ENCODE measurements at places on chromosomes 1 and 21.

GRCh38 chr1:192766876-192767275, 42.0 kb upstream of the RGS2 start:
- no peak for DNase-seq

GRCh38 chr1:59879574-59879973, 47.0 kb downstream of the CYP2J2 start:
- peak; percentile 75 for DNase-seq

DNA sequence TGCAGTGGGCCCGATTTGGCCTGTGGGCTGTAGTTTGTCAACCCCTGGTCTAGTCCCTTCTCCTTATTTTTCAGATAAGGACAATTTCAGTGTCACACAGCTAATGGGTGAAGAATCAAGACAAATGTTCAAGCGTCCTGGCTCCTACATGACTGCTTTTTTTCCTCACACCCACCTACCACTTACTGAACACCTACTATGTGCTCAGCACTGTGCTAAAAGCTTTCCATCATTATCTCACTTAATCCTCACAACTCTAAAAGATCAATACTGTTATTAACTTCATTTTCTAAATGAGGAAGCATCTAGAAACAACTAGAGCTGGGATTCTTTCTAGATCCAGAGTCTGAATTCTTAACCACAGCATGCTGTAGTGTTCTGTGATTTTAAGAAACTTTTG, 68.5 kb upstream of the EFHD2 start:
- DNase-seq = no peak

DNA sequence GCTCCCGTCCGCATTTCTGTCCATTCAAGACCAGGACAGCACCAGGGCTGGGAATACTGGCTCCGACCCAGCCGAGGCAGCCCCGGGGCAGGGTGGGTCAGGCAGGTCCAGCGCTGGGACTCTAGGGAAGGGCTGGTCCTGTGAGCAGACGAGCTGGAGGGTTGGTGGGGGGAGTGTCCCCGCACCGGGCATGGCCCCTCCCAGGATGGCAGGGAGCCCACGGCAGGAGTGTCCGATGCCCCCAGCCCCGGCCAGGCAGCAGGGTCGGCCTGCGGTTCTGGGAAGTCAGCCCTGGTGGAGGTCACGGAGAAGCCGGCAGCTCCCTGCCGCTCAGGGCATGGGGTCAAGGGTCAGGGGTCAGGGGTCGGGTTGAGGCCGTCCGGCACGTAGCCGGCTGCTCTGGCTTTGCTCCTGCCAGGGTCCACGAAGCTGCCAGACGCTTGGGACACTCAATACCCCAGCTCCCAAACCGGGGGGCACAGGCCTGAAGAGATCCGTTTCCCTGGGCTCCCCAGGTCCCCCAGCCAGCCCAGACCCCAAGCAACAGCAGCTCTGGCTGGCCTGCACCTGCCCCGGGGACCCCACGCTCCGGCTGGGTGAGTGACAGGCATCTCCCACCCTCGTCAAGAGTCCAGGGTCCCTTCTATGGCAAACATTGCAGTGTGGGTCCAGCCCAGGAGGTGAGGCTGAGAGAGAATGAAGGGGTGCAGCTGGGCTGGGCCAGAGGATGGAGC, 6.7 kb downstream of the C1QTNF12 start:
- no peak for DNase-seq

GRCh38 chr1:41681331-41682098, 197.0 kb upstream of the EDN2 start:
- no peak for DNase-seq

DNA sequence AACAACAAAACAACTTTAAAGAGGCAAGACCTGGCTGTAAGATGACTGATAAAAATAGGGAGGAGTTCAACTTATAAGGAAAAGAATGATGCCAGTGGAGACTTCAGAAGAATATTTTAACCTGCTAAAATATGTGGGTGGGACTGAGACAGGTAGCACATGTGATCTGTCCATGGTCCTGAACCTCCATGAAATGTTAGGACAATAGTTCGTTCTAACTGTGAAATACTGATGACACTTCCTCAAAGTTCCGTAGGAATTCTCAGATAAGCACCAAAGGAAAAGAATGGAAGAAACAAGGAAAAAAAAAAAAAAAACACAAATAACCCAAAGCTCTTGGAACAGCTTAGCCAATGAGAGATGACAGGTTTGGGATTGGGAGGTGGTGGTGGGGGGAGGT, 44.7 kb downstream of the CDC42BPA start:
- no peak for DNase-seq

- DNase-seq = no peak
These were observed 50.8 kb downstream of the TOMM20 start for GRCh38 chr1:235077571-235078479.

GRCh38 chr1:47209725-47210325, 20.0 kb upstream of the PDZK1IP1 start:
- DNase-seq = no peak

DNA sequence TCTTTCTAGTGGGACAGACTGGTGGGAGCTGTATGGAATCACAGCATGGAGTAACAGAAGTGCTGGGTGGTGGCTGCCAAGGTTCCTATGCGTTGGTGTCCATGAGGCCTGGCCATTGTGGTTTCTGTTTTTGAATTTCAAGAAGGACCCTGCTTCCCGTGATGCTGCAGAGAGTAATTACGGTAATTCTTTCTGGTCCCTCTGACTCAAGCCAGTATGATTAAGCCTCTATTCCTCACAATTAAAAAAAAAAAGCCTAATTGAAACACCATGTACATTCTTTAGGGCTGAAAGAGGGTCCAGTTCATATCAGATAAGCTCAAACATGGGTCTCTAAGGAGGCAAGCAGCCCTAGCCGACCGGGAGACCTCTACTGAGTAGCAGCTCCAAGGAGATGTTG, 10.5 kb upstream of the C1orf21 start:
- no peak for DNase-seq

GRCh38 chr1:73144311-73144710, 862.0 kb upstream of the NEGR1 start:
- no peak for DNase-seq

GRCh38 chr1:33005117-33005837, 31.4 kb downstream of the AK2 start:
- peak; percentile 40 for DNase-seq

- no peak for DNase-seq
These were observed 245.3 kb upstream of the RUNX1 start for GRCh38 chr21:35294231-35294898.

GRCh38 chr21:33051925-33052324, 18.0 kb upstream of the OLIG1 start:
- no peak for DNase-seq

DNA sequence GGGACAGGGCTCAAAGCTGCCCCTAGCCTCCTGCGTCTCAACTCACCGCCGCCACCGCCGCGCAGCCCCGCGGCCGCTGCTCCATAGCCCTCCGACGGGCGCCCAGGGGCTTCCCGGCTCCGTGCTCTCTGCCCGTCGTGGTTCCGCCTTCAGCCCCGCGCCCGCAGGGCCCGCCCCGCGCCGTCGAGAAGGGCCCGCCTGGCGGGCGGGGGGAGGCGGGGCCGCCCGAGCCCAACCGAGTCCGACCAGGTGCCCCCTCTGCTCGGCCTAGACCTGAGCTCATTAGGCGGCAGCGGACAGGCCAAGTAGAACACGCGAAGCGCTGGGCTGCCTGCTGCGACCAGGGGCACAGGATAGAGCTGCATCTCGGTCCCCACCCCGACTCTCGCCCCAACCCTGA, at the start of gene TNFRSF25:
Gene TNFRSF25 (minus strand): TSS at position 151 of the 400 bp plus-strand sequence. CDS start 66 bp downstream, at position 85.
- DNase-seq = no peak

DNA sequence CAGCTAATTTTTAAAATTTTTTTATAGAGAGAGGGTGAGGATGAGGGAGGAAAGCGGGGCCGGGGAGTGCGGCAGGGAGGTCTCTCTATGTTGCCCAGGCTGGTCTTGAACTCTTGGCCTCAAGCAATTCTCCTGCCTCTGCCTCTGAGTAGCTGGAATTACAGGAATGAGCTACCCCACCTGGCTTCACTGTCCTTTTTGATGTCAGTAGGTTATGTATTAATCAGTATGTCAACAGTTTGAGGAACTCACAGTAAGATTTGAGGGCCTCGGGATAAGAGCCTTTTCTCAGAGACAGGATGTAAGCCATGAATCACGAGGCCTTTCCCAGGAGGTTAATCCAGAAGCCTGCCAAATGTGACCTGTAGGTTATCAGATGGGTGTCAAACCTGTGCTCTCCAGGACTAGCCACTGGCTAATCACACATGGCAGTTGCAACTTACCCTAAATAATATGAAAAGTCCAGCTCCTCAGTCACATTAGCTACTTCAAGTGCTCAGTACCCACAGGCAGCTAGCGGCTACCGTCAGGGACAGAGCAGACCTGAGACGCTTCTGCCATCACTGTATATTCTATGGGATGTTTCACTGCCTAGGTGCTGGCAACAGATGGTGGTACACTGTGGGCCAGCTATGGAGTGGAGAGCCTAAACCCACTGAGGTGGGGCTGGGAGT, 33.1 kb downstream of the TRIM67 start:
- no peak for DNase-seq

DNA sequence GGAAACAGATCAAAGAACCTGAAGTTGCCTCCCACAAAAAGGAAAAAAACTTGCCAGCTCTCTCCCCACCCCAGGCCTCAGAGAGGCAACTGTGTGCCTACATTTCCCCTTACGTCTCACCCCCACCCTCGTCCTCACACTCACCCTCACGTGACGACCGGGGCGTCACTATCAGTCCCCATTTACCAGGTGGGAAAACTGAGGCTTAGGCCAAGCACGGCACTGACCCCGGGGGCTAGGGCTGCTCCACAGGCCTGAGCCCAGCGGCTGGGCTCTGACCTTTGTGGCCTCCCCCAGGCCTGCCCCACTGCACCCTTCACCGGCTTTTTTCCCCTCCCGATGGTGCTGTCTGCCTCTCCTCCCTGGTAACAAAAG, 51.5 kb upstream of the RUNX3 start:
- no peak for DNase-seq

DNA sequence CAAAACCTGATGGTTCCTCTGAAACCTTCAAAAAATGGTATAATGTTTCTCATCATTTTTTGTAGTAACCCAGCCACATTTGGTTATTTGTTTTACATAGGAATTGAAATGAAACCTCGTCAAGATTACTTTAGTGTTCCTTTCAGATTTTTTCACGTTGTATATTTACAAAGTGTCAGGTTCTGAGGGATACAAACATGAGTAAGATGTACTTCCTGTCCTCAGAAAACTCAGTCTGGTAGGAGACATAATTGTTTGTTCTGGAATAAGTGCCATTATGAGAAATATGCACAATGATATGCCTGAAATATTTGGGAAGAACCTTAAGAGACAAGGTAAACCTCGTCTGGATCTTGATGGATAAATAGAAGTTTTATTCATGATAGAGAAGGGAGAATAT, 145.5 kb downstream of the USP25 start:
- DNase-seq = no peak

GRCh38 chr1:61442544-61442943, 282.4 kb downstream of the TM2D1 start:
- no peak for DNase-seq

DNA sequence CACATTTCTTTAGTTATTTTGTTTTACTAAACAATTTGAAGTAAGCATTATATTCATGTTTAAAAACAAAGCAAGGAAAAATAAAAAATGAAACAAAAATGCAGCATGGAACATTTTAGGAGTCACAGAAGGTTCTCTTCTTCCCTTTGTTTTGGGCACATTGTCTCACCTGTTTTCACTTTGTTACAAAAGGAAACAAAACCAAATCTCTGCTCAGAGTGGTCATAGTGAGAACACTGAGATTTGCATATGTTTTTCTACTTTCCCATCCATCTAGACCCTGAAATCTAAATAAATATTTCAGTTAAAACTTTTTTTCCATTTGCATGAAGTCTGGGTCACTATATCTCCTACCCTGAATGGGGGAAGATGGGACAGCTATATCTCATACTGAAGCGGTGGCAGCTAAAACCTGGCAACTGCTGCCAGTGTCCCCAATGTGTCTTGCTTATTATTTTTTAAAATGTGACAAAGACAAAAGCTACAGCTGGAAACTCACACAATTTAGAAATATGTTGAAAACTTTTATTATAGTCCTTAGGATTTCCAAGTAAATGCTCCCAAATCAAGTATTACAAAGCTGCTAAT, 3.5 kb downstream of the EXOC8 start:
- DNase-seq = no peak

DNA sequence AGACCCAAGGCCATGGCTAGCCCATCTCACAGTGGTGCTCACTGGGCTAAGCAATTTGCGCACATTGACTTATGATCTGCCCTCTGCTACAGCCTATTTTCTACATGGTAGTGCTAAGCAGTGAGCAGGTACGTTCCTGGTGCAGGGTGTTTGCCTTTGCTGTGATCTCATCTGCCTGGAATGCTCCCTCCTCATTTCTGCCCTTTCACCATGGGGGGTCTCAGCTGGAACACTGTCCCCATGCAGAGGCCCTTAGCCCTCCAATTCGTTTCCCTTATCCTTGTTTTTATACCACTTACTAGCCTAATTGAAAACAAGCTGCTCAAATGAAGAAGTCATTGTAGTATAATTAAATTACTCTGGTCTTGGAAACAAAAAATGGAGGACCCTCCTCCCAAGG, 2.0 kb upstream of the B3GALT5 start:
- no peak for DNase-seq

DNA sequence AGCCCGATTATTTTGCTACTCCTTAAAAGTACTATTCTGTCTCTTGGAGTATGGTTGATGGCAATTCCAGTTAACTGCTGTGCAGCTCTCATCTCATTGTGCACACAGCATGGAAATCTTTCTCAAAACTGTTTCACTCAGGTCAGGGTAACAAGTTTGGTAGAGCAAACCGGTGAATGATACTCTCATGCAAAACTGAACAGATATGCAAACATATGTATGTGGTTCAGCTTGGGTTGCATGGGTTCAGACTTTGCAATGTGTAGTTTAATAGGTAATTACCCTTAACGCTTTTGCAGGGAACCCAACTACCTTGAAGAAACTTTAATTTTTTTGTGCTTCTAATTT, 2.2 kb downstream of the GADD45A start:
- no peak for DNase-seq

DNA sequence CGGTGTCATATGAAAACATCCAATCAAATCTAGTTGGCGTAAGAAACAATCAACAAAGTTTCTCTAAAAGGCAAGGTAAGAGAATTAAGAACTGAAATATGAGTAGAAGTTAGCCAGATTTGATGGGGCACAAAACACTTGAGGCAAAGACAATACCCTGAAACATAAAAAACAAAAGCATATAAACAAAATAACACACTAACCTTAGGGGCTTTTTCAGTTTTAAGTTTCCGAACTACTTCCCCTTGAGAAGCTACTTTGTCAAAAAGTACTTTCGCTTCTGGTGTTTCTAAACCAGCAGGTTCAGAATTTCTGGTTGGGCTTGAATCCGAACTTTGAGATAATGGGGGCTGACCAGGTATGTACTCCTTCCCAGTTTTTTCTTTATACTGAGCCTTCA, 57.9 kb downstream of the EPRS1 start:
- no peak for DNase-seq

GRCh38 chr1:25001125-25001915, 71.2 kb upstream of the RUNX3 start:
- DNase-seq = no peak

- peak; percentile 83 for DNase-seq
These were observed 1.9 kb downstream of the ANKRD34A start for GRCh38 chr1:145962157-145963102.

DNA sequence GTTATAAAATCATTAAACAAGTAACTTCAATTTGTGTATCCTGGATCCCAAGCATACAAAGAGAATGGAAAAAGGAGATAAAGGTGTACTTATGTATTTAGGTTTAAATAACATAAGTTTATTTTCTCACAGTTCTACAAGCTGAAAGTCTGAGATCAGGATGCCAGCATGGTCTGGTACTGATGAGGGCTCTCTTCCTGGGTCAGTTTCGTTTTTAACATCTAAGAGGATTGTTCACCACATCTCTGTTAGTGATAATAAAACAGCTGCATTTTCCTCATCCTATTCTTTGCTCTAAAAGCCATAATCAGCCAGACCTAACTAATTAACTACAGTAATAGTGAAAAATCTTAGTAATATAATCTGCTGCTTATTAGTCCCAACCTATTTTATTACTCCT, 5.2 kb downstream of the EGLN1 start:
- DNase-seq = no peak

All from globus pallidus (tissue), 1 donor.